ENCODE measurements at places on chromosomes 11 and 22.
A peak's percentile ranks its signal among the peaks of the same experiment; 100 is the strongest.

- no peak for DNase-seq
Measured at GRCh38 chr11:12279672-12280108, 97.7 kb upstream of the PARVA start.

GRCh38 chr11:11731311-11732083, 109.7 kb upstream of the GALNT18 start:
- no peak for DNase-seq

- DNase-seq: no peak
Measured at GRCh38 chr11:79648766-79649520, 208.1 kb upstream of the TENM4 start.

GRCh38 chr11:45590743-45591142, 74.7 kb downstream of the CHST1 start:
- DNase-seq: no peak

- DNase-seq: no peak
Measured at GRCh38 chr11:24406389-24406788, 90.5 kb upstream of the LUZP2 start.

DNA sequence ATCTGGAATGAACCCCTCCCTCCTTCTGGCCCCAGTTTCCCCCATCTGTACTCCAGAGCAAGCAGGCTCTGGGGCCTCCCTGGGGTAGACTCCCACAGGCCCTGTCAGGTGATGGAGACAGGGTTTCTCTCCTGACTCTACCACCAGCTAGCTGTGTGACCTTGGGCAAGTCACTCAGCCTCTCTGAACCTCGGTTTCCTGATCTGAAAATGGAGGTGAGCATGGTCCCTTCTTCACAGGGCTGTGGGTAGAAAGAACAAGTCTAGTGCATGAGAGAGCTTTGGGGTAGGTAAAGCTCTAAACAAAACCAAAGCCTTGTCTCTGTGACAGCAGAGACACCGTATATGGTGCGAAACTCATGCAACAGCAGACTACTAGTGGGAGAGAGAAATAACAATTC, 5.6 kb downstream of the CD5 start:
- no peak for DNase-seq

GRCh38 chr22:23984430-23984829, 4.5 kb downstream of the GSTT2 start:
- DNase-seq: no peak

DNA sequence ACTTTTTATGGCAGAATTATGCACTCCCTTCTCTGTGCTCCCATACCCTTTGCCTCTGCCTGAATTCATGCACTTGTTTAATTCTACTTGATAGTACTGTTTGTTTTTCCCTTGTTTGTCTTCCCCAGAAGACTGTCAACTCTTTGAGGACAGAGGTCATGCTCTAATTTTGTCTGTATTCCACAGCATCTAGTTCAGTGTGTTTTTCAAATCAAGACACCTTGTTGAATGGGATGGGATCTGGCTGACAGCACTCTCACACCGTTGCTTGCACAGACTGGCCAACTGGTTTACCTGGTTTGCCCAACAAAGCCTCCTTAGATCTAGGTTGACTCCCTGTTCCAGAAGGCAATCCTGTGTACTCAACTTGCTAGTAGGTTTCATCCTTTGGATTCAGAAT, 121.2 kb upstream of the TIMP3 start:
- DNase-seq: no peak

- no peak for DNase-seq
Measured at GRCh38 chr22:22047266-22047665, 64.7 kb upstream of the TOP3B start.

GRCh38 chr11:64854157-64854533, 9.7 kb upstream of the CDC42BPG start:
- no peak for DNase-seq

GRCh38 chr11:101126551-101127196, 2.9 kb downstream of the PGR start:
- no peak for DNase-seq

DNA sequence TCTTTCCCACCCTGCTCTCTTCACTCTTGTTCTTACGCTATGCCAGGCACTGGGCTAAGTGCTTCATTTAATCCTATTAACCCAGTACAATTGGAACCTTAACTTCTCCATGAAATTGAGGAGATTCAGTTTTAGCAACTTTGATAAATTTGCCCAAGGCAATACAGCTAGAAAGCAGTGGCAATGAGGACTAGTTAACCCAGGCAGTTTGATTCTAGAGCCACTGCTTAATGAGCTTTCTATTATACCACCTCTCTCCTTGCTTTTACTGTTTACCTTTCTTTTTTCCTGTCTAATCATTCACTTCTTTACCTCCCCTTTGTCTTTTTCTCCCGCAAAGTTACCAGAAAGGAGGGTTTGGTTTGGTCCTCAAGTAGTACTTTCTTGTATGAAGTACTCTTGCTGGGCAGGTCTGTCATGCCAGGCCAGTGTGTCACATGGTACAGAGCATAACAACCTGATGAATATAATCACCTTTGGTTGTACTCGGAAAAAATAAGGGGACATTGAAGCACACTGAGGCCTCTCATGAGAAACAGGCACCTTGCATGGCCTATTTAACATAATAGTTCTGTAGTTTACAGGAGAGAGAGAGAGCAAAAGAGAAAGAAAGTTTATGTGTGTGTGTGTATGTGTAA, 70.6 kb downstream of the PDHX start:
- no peak for DNase-seq

DNA sequence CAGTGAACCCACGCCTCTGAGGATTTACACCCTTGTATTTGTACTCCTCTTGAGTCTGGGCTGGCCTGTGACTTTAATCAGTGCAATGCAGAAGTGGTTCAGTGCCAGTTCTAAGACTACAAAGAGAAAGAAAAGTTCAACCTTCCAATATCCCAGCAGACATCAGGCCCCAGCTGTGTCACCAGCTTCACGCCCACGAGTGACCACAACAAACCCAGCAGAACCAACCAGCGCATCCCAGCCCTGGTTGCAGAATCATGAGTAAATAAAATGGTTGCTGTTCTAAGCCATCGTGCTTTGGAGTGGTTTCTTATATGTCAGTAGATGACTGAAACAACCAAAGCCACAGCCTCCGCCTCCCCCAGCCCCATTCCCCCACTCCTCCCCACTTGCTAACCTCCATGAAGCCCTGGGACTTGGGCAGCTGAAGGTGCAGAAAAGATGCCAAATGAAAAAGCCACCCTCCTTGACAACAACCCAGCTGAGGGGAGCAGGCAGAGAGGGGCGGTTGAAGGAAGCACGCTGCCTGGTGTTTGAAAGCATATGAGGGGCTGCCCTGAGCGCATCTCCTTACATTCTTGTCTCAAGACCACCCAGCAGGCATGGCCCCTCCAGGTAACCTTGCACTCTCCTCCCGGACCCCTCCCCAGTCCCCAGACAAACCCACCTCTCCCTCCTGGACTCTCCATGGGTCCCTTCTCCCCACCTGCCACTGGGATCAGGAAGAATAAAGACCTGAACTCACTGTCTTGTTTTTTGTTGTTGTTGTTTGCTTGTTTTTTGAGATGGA, 20.9 kb downstream of the TSKU start:
- peak; percentile 49 for DNase-seq

DNA sequence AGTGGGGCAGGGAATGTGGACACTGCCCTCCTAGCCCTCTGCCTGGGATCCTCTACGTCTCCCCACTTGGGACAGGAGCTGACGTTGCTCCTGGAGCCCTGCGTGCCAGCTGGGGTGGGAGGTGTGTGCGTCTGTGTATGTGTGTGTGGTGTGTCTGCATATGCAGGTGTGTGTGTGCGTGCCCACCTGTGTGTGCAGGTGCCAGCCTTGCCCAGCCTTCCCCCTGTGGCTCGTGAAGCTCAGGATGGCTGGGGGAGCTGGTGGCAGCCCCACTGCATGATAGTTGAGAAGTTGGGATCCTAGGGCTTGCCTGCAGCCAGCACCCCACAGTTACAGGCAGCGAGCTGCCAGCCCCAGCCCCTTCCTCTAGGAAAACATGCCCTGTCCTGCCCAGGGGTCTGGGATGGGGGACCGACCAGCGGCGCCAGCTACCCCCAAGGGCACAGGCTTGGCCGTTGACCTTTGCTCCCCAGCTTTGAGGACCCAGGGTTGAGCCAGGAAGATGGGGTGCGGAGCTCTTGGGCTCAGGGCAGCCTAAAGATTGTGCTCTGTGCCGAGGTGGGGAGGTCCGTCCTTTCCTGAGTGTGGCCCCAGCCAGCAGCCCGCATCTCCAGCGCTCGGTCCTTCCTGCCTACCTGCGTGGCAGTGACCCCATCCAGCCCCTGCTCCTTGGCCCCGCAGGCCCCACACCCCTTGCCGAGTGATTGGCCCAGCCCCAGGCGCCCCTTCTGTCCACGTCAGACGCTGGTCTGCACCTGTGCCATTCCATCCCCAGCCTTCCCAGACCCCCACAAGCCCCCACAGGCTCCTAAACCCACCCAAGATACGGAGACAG, 15.7 kb downstream of the BRSK2 start:
- DNase-seq: no peak

GRCh38 chr11:62044639-62045121, 77.2 kb upstream of the FTH1 start:
- DNase-seq: no peak

DNA sequence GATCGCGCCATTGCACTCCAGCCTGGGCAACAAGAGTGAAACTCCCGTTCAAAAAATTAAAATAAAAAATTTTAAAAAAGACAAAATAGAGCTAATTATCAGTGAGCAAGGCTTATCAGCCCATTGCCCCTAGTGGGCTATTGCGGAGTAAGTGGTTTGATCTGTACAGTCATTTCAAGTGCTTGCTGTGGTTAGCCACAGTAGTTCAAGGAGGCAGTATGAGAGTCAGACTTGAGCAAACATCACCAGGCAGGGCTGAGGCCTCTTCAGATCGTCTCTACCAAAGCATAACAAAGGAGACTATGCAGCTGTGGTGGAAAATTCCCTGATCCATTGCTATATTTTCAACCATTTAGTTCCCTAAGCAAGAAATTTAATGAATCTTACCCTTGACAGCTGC, 4.3 kb upstream of the SBF2 start:
- no peak for DNase-seq

DNA sequence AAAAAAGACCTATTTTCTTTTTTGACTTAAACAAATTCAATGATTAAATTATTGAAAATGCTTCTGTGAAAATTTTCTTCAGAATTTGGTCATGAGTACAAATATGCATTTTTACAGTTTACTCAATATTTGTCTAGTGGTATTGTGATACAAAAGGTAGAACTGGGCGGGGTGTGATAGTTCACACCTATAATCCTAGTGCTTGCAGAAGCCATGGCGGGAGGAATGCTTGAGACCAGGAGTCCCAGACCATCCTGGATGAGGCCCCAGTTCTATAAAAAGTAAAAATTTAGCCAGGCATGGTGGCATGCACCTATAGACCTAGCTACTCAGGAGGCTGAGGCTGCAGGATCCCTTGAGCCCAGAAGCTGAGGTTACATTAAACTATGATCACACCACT, 90.6 kb downstream of the ARHGAP42 start:
- no peak for DNase-seq

GRCh38 chr11:118914987-118915386, 10.7 kb downstream of the BCL9L start:
- no peak for DNase-seq

GRCh38 chr11:7509966-7510365, 3.8 kb upstream of the PPFIBP2 start:
- no peak for DNase-seq

DNA sequence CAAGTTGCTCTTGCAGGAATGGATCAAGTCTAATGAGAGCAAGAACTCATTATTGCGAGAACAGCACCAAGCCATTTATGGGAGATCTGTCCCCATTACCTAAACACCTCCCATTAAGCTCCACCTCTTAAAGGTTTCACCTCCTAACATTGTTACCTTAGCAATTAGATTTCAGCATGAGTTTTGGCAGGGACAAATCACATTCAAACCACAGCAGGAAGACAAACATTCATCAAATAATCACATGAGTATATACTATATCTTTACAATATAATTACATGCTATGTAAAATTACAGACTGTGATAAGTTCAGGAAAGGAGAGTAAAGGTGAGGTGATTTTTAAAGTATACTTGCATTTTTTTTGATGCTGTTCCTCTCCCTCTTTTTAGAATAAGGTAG, 6.6 kb upstream of the TEAD1 start:
- no peak for DNase-seq

- no peak for DNase-seq
Measured at GRCh38 chr22:19466848-19467752, 11.9 kb downstream of the UFD1 start.

- no peak for DNase-seq
Measured at GRCh38 chr11:104781719-104782376, 116.4 kb downstream of the CASP12 start.

DNA sequence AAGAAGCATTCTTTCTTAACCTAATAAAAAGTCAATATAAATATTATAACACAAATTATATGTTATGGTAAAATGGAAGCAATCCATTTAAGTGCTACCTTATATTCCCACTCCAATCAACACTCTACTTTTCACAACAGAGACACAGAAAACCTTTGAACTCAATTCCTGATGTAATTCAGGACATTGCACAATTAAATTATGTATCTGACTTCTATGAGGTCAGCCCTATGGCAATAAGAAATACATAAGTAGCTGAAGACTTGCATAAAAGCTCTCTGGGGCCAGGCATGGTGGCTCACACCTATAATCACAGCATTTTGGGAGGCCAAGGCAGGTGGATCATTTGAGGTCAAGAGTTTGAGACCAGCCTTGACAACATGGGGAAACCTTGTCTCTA, 6.8 kb downstream of the OR4D10 start:
- no peak for DNase-seq

DNA sequence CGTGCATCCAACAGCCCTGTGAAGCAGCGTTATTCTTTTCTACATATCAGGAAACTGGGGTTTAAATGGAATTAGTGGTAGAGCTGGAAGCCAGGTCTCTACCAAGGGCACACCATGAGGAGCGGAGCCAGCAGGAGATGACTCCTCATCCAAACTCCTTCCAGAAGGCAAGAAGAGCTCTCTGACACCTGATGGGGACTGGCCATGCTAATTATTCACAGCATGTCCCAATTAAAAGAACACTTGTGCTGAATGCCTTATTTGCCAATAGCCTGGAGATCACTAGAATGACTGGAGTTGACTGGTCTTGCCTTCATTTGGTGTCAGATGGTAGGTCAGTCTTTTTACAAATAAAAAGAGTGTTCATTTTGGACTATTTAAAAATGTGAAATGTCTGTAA, 32.9 kb upstream of the SLN start:
- no peak for DNase-seq

DNA sequence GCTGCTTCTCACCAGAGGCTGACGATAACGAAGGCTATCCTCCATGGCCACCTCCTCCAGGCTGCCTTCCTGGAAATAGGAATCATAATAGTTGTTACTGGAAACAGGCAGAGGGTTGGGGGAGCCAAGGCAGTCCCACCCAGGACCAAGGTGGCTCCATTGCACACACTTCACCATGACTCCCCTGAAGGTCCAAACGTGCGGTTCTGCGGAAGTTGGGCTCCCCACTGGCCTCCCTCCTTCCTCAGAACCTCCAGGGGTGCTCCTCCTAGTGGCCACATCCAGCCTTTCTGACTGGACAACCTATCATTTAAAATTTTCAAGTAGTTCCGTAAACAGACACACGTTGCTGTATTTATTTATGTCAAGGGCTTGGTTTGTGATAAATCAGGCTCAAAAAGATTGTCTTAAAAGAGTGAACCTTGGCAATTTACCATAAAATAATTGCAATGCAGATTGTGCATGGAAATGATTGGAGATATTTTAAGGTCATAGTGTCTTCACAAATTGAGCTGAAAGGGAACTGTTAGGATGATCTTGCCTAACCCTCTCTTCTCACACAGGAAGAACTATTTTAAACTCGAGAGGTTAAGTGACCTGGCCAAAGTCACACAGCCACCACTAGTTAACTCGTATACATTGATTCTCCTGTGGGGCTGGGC, 1.4 kb upstream of the TCN2 start:
- DNase-seq: no peak

All from activated CD8-positive, alpha-beta memory T cell treated with anti-CD3 and anti-CD28 coated beads for 48 hours (primary cell).